ENCODE measurements at places on chromosomes 4 and X. TPM values are rescaled to one million over a fixed set of nuclear protein-coding genes. Genes with fewer than 3 reads are reported as not detected.

The SEC31A gene
- 301 TPM for total RNA-seq

The SAP30 gene
- 27.1 TPM for total RNA-seq

The ETNPPL gene
- not detected for total RNA-seq

- DNase-seq, result peak; percentile 45
- H3K4me3 ChIP-seq, result no peak overlapping the region
Observed at GRCh38 chr4:174318829-174319764, 35.4 kb downstream of the CEP44 start.

GRCh38 chr4:133452678-133453077, 303.6 kb downstream of the PCDH10 start:
- no peaks in the 10 kb centered on the region for H3K36me3 ChIP-seq
- no peaks in the 10 kb centered on the region for H3K27me3 ChIP-seq
- H3K4me3 ChIP-seq, result no peak overlapping the region
- DNase-seq, result peak; percentile 41
- H3K27ac ChIP-seq, result no peak overlapping the region

- no peak overlapping the region for H3K27ac ChIP-seq
- peaks cover 33% of the 10 kb centered on the region for H3K36me3 ChIP-seq
- H3K4me3 ChIP-seq, result no peak overlapping the region
Observed at GRCh38 chr4:98890702-98891455, 38.1 kb downstream of the EIF4E start.

DNA sequence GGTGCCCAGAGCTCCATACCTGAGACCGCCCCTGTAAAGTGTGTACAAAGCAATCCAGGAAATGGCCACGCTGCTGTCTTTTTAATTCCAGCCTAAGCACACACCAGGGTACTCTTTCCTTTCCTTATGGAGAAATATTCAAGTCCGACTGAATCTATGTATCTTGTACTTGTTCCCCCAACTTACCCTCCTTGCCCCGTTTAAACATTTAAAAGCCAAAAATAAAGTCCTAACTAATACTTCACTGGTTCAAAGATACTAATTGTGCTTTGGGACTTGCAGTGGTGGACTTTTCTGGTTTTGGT, 731 bp upstream of the AMMECR1 start:
- no peaks in the 10 kb centered on the region for H3K36me3 ChIP-seq
- H3K27ac ChIP-seq, result peak overlapping the region; percentile 45
- no peaks in the 10 kb centered on the region for H3K27me3 ChIP-seq
- H3K4me1 ChIP-seq, result peaks cover 9% of the 10 kb centered on the region

GRCh38 chr4:120769227-120769626, 153.3 kb downstream of the PRDM5 start:
- H3K4me3 ChIP-seq, result no peak overlapping the region
- H3K4me1 ChIP-seq, result no peaks in the 10 kb centered on the region
- no peak overlapping the region for H3K27ac ChIP-seq
- peak; percentile 16 for DNase-seq

Measured in endothelial cell of umbilical vein (primary cell).